ENCODE measurements at places on chromosomes 3 and 15.
A peak's percentile ranks its signal among the peaks of the same experiment; 100 is the strongest.

DNA sequence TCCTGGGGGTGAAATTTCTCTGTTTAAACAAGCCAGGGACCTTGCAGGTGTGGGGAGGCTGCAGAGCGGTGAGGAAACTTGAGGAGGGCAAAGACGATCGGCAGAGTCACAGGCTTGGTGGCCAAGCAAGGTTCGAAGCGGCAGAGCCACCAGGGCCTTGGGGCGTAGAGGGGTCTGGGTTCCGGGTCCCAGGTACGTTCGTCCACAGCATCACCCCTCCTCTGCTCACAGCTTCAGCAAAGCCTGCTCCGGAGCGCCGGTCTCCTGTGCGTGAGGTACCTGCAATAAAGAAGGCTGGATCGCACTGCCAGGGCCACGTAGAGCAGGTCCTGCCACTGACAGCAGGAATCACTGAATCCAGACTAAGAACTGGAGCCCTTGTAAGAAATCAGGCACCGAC lies 66.8 kb upstream of the PCSK6 start:
- H3K27me3 ChIP-seq = no peaks in the 10 kb centered on the region
- H3K4me1 ChIP-seq = no peaks in the 10 kb centered on the region
- H3K4me3 ChIP-seq = no peak overlapping the region

DNA sequence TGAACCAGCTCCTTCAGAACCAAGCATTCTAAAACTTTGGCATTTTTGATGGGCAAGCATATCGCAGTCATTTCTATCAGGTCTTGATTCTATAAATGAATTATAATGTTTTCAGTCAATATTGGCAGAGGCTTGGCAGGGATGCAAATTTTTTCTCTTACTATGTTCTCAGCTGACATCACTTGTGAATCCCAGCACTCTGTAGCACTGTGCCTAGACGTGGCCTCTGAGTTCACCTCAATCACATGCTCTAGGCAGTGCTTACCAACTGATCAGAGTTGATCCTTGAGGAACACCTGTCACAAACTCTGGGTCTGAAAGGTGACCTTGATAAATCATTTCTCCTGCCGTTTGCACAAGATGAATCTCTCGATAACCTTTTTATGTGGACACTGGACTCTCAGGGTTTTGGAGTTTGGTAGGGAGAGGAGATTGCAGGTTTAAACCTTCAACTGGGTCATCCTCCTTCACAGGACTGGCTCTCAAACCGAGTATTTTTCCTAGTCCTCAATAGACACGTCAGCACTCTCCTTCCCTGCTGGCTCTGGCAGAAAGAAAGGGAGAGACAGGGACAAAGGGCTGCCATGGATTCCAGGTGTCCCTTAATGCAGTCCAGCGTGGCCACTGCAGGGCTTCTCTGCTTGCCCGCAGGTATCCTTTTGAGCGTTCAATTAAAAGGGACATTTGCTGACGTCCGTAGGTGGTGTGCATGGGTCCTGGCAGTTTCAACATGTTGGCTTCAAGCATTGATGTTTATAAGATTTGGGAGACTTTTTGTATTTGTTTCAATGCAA lies 222.3 kb upstream of the CMC1 start:
- H3K27ac ChIP-seq = no peak overlapping the region
- no peak for DNase-seq
- no peaks in the 10 kb centered on the region for H3K36me3 ChIP-seq

- no peaks in the 10 kb centered on the region for H3K36me3 ChIP-seq
- no peak for DNase-seq
Observed at GRCh38 chr15:78082106-78082742, 4.7 kb upstream of the TBC1D2B start.

DNA sequence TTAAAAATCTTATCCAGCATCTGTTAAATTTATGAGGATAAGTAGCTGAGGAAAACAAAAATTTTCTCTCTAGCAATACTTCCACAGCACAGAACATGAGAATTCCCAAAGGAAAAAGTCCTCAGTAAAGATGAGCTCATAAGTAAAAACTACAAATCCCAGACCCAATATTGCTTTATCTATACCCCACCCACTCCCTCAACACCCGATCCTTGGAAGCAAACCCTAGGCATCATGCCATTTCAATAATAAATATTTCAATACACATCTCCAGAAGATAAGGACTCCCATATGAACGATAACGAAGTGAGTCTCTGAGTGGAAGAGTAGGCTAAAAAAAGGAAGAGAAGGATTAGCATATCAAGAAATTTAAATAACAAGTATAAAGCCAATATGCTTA lies 8.3 kb upstream of the PRR20G start:
- H3K36me3 ChIP-seq = no peaks in the 10 kb centered on the region
- DNase-seq = no peak
- no peak overlapping the region for H3K27ac ChIP-seq
- H3K27me3 ChIP-seq = no peaks in the 10 kb centered on the region
- no peak overlapping the region for H3K4me3 ChIP-seq

DNA sequence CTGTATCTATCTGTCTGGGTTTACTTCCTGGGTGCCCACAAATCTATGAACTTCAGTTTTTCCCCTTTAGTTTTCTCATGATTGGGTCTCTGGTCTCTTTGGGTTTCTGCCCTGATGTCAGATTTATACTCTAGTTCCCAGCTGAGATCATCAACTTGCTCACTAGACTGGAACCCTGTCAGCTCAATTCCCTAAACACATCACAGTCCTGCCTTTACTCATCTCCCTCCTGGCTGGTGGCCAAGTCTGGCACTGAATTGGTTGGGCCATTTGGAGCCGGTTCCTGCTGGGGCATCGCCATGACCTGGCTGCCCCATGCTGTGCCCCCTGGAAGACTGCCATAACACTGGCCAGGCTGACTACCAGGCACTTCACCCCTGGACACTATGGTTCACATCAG lies 345.3 kb downstream of the CHST2 start:
- no peak overlapping the region for H3K27ac ChIP-seq
- no peaks in the 10 kb centered on the region for H3K4me1 ChIP-seq
- no peak for DNase-seq

- peaks cover 7% of the 10 kb centered on the region for H3K36me3 ChIP-seq
- H3K4me3 ChIP-seq = no peak overlapping the region
- no peak overlapping the region for H3K27ac ChIP-seq
- no peak for DNase-seq
- H3K4me1 ChIP-seq = no peaks in the 10 kb centered on the region
Observed at GRCh38 chr15:44596511-44597010, 59.6 kb downstream of the EIF3J start.

DNA sequence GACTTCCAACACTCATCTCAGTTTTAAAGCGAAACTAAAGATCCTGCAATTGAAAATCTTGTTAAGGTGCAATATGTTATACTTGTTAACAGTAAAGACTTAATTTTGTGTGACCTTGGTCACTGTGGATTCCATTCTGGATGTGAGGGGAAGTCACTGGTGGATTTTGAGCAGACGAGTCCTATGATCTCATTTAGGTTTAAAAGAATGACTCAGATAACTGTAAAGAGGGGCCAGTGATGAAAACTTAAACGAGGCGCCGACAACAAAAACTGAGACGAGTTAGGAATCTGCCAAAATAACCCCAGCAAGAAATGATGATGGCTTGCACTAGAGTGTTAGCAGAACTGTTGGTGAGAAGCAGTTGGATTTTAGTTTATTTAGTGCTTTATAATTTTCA lies 56.5 kb downstream of the LRRC28 start:
- H3K27me3 ChIP-seq = no peaks in the 10 kb centered on the region
- H3K36me3 ChIP-seq = peaks cover 5% of the 10 kb centered on the region
- no peak for DNase-seq
- no peak overlapping the region for H3K27ac ChIP-seq

DNA sequence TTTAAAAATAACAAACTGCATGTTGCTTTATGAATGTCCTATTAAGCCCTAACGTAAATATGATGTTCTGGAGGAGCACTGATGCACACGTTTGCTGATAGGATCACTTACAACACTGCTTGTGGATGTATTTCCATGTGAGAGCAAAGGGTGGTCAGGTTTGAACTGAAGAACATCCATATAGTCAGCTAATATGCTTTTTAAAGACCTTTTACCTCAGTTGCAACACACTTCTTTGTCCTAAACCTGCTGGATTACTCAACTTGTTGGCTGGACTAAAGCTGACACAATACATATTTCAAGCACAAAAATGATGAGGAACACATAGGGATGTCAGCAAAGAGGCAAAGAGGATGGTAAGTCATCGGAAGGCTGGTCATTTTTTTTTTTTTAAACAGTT lies 186.6 kb downstream of the TIGIT start:
- no peaks in the 10 kb centered on the region for H3K36me3 ChIP-seq
- H3K4me3 ChIP-seq = no peak overlapping the region
- H3K4me1 ChIP-seq = peaks cover 2% of the 10 kb centered on the region
- H3K27ac ChIP-seq = no peak overlapping the region

- peak; percentile 83 for DNase-seq
- H3K4me1 ChIP-seq = no peaks in the 10 kb centered on the region
- H3K27ac ChIP-seq = no peak overlapping the region
- peaks cover 33% of the 10 kb centered on the region for H3K27me3 ChIP-seq
Observed at GRCh38 chr3:42264399-42265058, 1.5 kb downstream of the CCK start.

GRCh38 chr3:47006145-47006651 lies 26.7 kb downstream of the NBEAL2 start:
- no peak overlapping the region for H3K4me3 ChIP-seq
- no peaks in the 10 kb centered on the region for H3K4me1 ChIP-seq
- no peaks in the 10 kb centered on the region for H3K27me3 ChIP-seq
- no peak overlapping the region for H3K27ac ChIP-seq
- no peak for DNase-seq

- no peak overlapping the region for H3K4me3 ChIP-seq
- no peak overlapping the region for H3K27ac ChIP-seq
- no peak for DNase-seq
- no peaks in the 10 kb centered on the region for H3K27me3 ChIP-seq
Observed at GRCh38 chr15:21260966-21261395, 179.3 kb downstream of the POTEB3 start.

- no peaks in the 10 kb centered on the region for H3K27me3 ChIP-seq
- H3K4me1 ChIP-seq = peaks cover 5% of the 10 kb centered on the region
- H3K4me3 ChIP-seq = no peak overlapping the region
- peaks cover 2% of the 10 kb centered on the region for H3K36me3 ChIP-seq
- no peak overlapping the region for H3K27ac ChIP-seq
- no peak for DNase-seq
Observed at GRCh38 chr3:194588236-194588635, 45.0 kb downstream of the TMEM44 start.

- H3K27ac ChIP-seq = no peak overlapping the region
- no peak overlapping the region for H3K4me3 ChIP-seq
- no peaks in the 10 kb centered on the region for H3K27me3 ChIP-seq
Observed at GRCh38 chr3:48143992-48144391, 44.2 kb downstream of the CDC25A start.

DNA sequence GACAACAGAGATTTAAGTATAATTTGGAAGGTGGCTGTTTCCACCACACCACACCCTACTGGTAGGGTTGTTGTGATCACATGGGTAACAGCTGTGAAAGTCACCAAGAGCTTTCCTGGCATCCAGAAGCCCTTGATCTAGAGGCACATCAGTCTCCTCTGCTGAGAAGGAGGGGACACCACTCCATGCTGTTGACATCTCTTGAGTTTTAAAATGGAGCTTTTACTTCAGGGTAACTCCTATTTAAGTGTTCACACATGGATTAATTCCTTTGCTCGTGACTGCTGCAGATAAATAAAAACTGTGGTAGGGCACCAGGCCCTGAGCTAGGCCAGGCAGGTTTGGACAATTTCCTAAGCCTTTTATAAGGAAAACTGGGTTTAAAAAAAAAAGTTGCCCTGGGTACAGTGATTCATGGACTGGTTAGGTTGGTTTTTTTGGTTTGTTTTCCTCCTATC lies 7.5 kb downstream of the EXOSC7 start:
- H3K4me1 ChIP-seq = peaks cover 8% of the 10 kb centered on the region
- H3K4me3 ChIP-seq = no peak overlapping the region
- no peaks in the 10 kb centered on the region for H3K27me3 ChIP-seq
- DNase-seq = no peak
- peak overlapping the region; percentile 59 for H3K27ac ChIP-seq
- no peaks in the 10 kb centered on the region for H3K36me3 ChIP-seq

- no peaks in the 10 kb centered on the region for H3K36me3 ChIP-seq
Observed at GRCh38 chr3:23308986-23309625, 106.0 kb downstream of the UBE2E2 start.

- DNase-seq = no peak
- H3K36me3 ChIP-seq = no peaks in the 10 kb centered on the region
- H3K4me1 ChIP-seq = no peaks in the 10 kb centered on the region
- no peak overlapping the region for H3K27ac ChIP-seq
- H3K4me3 ChIP-seq = no peak overlapping the region
- H3K27me3 ChIP-seq = no peaks in the 10 kb centered on the region
Observed at GRCh38 chr3:180416111-180416594, 185.8 kb upstream of the TTC14 start.

DNA sequence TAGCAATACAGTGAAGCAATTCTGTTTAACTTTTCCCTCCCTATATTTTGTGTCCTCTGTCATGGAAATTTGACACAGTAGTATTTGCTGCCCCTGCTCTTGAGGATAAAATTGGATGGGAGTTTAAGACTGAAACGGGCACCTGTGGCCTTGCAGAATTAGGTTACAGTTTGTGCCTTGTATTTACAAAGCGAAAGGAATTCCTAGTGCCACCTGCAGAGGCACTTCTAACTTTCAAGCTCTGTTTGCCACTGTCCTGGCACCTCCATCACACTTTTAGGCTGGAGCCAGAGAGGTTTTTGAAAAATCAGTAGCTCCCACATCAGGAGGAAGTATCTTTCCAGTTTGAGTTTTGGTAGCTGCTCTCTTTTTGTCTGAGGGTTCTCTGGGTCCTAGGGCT lies 39.5 kb downstream of the CD86 start:
- no peaks in the 10 kb centered on the region for H3K36me3 ChIP-seq
- DNase-seq = no peak
- H3K4me1 ChIP-seq = peaks cover 3% of the 10 kb centered on the region

- DNase-seq = no peak
- no peaks in the 10 kb centered on the region for H3K4me1 ChIP-seq
- H3K27ac ChIP-seq = no peak overlapping the region
Observed at GRCh38 chr3:115187149-115187757, 40.2 kb upstream of the ZBTB20 start.

- no peaks in the 10 kb centered on the region for H3K27me3 ChIP-seq
- no peaks in the 10 kb centered on the region for H3K36me3 ChIP-seq
Observed at GRCh38 chr3:111610612-111611054, 15.5 kb upstream of the ZBED2 start.

DNA sequence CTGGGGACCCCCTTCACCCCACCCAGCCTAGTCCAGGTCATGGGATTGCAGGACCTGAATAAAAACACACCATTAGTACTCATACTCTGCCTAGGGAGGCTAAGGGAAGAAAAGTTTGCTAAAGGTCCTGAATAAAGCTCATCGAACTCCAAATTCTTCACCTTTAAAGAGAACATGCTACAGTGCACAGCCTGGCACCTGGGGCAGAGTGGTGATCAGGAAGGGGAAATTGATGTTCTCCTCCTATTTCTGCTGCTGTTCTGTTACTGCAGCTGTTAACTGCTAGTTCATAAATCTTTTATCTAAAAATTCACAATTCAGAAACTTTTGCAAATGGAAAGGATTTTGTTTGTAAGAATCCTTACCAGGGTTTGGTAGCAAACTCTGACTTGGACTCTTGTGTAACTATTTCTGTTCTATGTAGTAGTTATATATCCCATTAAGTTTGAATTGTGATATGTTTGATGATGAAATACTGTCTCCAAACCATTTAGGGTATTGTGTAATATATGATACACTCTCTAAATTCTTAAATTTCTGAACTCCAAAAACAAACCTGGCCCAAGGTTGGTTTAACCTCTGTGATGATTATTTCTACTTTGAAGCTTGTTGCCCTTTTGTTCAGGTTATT lies 27.9 kb downstream of the MCTP2 start:
- no peaks in the 10 kb centered on the region for H3K4me1 ChIP-seq
- DNase-seq = no peak
- H3K27ac ChIP-seq = no peak overlapping the region
- no peaks in the 10 kb centered on the region for H3K36me3 ChIP-seq
- H3K4me3 ChIP-seq = no peak overlapping the region
- no peaks in the 10 kb centered on the region for H3K27me3 ChIP-seq

Data from kidney (tissue), 22 donors.